ENCODE measurements at places on chromosomes 12 and 14. TPM values are rescaled to one million over a fixed set of nuclear protein-coding genes. Genes with fewer than 3 reads are reported as not detected.

- H3K36me3 ChIP-seq = no peaks in the 10 kb centered on the region
- no peak overlapping the region for H3K27ac ChIP-seq
- DNase-seq = no peak
- no peaks in the 10 kb centered on the region for H3K4me1 ChIP-seq
- no peaks in the 10 kb centered on the region for H3K27me3 ChIP-seq
Measured at GRCh38 chr12:56578983-56579546, 51.1 kb downstream of the BAZ2A start.

DNA sequence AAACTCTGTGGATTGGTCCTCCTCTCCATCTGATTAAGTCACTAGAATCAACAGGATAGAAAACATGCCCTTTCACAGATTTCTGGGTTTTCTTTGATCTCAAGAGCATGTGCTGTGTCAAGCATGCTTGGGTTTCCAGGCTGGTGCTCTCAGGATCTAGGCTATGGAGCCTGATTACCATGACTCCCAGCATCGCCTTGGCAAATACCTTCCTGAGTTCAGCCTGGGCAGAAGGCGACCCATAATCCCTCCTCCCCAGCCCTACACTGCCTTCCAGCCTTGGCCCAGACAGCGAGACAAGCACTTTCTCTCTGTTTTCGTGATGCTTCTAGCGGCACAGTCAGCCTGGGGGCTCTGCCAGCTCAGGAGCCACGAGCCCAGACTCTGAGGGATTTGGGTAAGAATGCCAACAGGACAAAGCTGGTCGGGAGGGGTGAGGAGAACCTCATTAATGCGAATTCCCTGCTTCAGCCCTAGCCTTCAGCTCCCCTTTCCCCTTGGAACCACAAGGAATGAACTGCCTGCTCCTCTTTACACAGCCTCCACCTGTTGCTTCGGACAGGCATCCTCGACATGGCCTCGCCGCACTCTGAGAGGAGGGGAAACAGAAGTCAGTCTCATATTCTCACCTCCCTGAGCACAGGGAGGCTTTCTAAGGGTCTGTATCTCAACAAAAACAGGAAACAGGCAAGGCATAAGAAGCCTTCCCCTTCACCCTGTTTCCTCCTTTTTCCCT is 227.1 kb downstream of the MSRB3 start:
- no peak overlapping the region for H3K27ac ChIP-seq
- no peak for DNase-seq
- no peaks in the 10 kb centered on the region for H3K27me3 ChIP-seq
- no peak overlapping the region for H3K4me3 ChIP-seq
- H3K4me1 ChIP-seq = no peaks in the 10 kb centered on the region

DNA sequence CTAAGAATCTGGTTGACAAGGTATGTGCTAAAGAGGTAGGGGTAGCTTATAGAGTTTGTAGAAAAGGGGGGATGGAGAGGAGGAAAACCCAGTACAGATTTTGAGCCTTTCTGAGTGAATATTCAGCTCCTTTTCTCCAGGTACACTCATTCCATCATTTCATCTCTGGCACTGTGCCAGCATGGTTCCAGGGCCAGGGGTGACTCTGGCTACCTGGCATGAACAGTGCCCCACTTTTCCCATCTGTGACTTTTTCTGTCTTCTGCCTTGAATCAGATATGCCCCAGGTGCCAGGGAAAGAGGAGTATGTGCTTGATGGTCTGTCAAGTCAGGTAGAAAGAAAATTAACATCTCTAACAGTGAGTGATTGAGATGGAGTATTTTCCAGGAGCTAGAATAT is 175.7 kb downstream of the CACNA1C start:
- no peaks in the 10 kb centered on the region for H3K27me3 ChIP-seq
- H3K27ac ChIP-seq = no peak overlapping the region
- H3K36me3 ChIP-seq = no peaks in the 10 kb centered on the region
- no peak overlapping the region for H3K4me3 ChIP-seq
- no peaks in the 10 kb centered on the region for H3K4me1 ChIP-seq

GRCh38 chr12:59578254-59578653 is 17.6 kb upstream of the SLC16A7 start:
- H3K36me3 ChIP-seq = no peaks in the 10 kb centered on the region
- no peak overlapping the region for H3K4me3 ChIP-seq
- H3K27me3 ChIP-seq = no peaks in the 10 kb centered on the region
- H3K4me1 ChIP-seq = no peaks in the 10 kb centered on the region
- no peak for DNase-seq
- H3K27ac ChIP-seq = no peak overlapping the region

Gene RD3L
- total RNA-seq = not detected

GRCh38 chr12:93198086-93198485 is 179.6 kb upstream of the NUDT4 start:
- no peaks in the 10 kb centered on the region for H3K4me1 ChIP-seq
- H3K4me3 ChIP-seq = no peak overlapping the region
- no peaks in the 10 kb centered on the region for H3K36me3 ChIP-seq
- no peaks in the 10 kb centered on the region for H3K27me3 ChIP-seq
- no peak for DNase-seq

Gene PMCH
- total RNA-seq = not detected

DNA sequence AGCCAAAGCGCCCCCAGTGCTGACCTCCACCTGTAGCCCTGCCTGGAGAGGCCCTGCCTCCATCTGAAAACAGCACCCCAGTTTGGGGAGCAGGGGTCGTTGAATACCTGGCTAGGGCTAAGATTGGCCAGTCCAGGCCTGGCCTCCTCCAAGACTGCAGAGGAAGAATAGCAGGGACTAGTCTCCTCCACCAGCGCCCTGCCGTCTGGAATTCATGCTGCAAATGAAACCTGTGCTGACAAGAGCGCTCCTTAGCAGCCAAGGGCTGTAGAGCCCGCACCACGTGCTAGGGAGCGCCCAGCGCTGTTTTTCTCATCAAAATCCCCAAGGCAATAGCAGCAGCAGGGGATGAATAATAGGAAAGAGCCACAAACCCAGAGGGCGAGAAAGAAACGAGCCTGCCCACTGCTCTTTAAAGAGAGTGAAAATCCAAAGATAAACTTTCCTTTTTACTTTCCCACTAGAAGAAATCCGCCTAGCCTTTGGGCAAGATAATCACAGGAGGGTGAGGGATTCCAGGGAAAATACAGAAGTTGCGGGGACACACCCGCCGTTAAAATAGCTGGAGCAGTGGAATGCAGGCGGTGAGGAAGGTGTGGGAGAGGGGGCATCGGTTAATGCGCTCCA is 3.3 kb downstream of the COL2A1 start:
- H3K27me3 ChIP-seq = peaks cover 58% of the 10 kb centered on the region
- H3K27ac ChIP-seq = no peak overlapping the region
- H3K36me3 ChIP-seq = no peaks in the 10 kb centered on the region
- H3K4me1 ChIP-seq = peaks cover 28% of the 10 kb centered on the region
- no peak for DNase-seq

Gene KRT75
- not detected for total RNA-seq

DNA sequence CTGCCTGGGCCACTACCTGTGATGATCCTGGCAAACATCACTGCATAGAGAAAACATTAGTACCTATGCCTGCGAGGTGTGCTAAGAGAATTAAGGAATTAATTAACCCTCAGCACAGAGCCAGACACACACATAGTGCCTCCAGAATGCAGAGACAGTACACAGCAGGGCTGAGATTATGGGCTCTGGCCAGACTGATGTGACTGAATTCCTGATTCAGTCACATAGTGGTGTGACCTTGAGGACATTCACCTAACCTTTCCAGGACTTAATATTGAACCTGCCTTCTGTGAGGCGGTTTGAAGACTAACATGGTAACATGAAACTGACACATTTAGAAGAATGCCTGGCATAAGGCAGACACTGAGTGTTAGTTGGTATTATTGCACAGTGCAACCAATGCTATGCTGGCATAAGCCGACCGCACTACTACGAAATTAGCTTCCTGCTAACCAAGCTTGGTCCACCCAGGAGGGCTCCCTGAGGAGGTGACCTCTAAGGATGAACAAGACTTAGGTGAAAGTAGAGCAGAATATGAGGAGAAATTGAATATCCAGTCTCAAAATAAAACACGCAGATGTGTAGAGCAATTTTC is 32.0 kb upstream of the SELPLG start:
- no peaks in the 10 kb centered on the region for H3K4me1 ChIP-seq
- H3K27ac ChIP-seq = peak overlapping the region; percentile 38
- H3K4me3 ChIP-seq = no peak overlapping the region

DNA sequence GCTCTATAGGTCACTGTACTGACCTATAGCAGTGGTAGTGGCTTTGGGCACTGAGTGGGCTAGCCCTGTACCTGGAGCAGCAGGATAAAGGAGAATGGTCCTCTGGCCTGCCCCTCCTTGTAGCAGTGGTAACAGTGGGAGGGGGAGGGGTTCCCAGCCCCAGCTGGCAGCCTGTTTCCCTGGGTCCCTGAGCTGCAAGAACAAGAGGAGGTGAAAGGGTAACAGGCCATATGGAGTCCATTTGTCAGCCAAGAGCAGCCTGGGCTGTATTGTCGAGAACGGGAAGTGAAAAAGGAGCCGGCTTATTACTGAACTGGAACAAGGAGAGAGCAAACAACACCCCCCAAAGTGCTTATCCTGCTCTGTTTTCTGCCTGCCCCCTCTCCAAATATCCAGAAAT is 73.8 kb upstream of the SRSF5 start:
- no peak for DNase-seq
- H3K36me3 ChIP-seq = no peaks in the 10 kb centered on the region

Gene CLEC7A
- 6.8 TPM for total RNA-seq

GRCh38 chr12:91901381-91902074 is 244.1 kb downstream of the BTG1 start:
- H3K27ac ChIP-seq = no peak overlapping the region
- H3K27me3 ChIP-seq = no peaks in the 10 kb centered on the region
- DNase-seq = no peak
- no peaks in the 10 kb centered on the region for H3K36me3 ChIP-seq

- no peak overlapping the region for H3K4me3 ChIP-seq
- H3K27ac ChIP-seq = no peak overlapping the region
- DNase-seq = no peak
- no peaks in the 10 kb centered on the region for H3K4me1 ChIP-seq
Measured at GRCh38 chr12:56928262-56928661, 5.9 kb downstream of the SDR9C7 start.

DNA sequence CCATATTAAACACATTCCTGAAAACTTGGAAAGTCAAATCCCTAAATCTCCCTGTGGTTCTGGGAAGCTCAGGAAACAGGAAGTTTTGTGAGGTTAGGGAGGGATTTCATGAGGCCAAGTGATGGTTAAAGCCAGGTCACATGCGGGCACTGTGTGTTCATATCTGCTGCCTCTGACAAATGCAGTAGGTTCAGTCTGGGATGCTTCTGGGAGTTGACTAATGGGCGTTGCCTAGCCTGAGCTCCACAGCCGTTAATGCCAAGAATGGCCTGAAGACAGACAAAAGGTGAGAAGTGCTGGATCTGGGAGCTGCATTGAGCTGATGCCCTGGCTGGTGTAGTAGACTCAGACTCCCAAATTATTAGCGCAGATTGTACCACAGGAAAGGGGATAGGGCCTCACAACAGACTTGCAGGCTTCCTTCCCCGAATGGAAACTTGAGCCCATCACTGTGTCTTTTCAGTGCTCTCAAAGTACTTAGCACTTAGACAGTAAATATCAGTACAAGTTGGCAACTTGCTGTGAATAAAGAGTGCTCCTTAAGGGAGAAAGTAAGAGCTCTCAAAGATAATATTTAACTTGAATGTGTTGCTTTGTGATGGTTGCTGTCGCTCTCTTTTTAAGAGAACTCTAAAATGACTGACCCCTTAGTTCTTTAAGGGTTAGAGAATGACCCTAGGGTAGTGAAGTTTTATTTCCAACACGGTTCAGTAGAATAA is 17.3 kb downstream of the GSG1 start:
- no peak overlapping the region for H3K27ac ChIP-seq
- DNase-seq = no peak
- no peaks in the 10 kb centered on the region for H3K27me3 ChIP-seq

Gene FAM181A
- not detected for total RNA-seq

Gene TAS2R8
- not detected for total RNA-seq

- H3K27me3 ChIP-seq = no peaks in the 10 kb centered on the region
- no peak overlapping the region for H3K4me3 ChIP-seq
- H3K4me1 ChIP-seq = no peaks in the 10 kb centered on the region
- no peak for DNase-seq
- no peak overlapping the region for H3K27ac ChIP-seq
Measured at GRCh38 chr14:29900609-29901350, 26.9 kb downstream of the PRKD1 start.

GRCh38 chr12:121949648-121950397 is 31.4 kb downstream of the CFAP251 start:
- no peaks in the 10 kb centered on the region for H3K4me1 ChIP-seq
- H3K27me3 ChIP-seq = no peaks in the 10 kb centered on the region

DNA sequence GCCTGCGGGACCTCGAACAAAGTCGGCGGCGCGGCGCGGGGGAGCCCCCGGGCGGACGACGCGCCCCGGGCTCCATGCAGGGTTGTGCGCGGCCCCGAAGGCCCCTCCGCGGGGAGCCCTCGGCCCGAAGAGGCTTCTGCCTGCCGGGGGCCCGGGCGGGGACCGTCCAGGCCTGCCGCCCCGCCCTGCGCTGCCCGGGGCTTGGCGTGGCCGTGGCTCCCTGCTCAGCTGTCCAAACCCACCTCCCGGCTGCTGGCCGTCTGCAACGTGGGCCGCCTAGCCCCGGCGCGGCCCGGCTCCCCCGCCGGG is 670 bp downstream of the DYRK2 start:
- no peak for DNase-seq
- peak overlapping the region; percentile 99 for H3K27ac ChIP-seq
- peaks cover 5% of the 10 kb centered on the region for H3K4me1 ChIP-seq
- peak overlapping the region; percentile 94 for H3K4me3 ChIP-seq

Gene RNASE1
- 189 TPM for total RNA-seq

DNA sequence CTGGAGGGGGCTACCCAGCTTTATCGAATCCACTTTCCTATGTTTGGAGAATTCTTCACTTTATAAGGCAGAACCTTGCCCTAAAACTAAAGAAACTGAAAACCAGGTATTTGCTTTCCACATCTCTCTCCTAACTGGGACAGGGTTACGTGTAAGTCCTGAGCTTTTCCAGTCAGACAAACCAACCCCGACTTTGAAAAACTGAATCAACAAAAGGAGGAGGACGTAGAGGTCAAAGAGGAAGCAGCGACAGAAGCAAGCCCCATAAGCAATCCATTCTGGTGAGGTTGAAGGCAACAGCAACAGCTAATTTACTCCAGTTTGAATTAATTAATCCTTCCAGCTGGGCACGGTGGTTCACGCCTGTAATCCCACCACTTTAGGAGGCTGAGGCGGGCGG is 47.2 kb downstream of the LRP6 start:
- no peak overlapping the region for H3K4me3 ChIP-seq
- H3K27me3 ChIP-seq = no peaks in the 10 kb centered on the region
- H3K4me1 ChIP-seq = no peaks in the 10 kb centered on the region

Gene GCH1
- 30.8 TPM for total RNA-seq

DNA sequence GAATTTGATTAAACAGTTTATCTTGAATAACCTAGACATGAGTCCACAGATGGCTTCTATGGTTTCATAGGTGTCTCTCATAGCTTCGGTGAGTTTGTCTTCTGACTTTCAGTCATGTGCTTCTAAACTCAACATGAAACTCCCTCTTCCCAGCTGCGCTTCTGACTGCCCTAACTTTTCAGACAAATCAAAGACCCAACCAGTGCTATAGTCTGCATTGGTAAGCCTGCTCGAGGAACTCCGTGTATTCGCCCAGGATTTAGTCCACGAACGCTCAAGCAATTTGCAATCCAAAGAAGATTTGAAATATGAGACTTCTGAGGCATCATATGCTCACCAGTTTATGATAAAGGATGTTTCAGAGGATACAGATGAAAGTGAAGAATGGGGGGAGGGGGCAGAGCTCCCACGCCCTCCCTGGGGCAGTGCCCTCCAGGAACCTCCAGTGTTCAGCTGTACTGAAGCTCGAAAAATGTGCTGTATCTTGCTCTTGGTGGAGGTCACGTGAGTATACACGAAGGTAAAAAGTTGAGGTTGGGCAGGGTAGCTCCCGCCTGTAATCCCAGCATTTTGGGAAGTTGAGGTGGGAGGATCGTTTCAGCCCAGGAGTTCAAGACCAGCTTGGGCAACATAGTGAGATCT is 5.2 kb upstream of the RILPL2 start:
- no peaks in the 10 kb centered on the region for H3K27me3 ChIP-seq
- DNase-seq = no peak
- no peaks in the 10 kb centered on the region for H3K36me3 ChIP-seq
- no peak overlapping the region for H3K4me3 ChIP-seq
- H3K27ac ChIP-seq = no peak overlapping the region
